ENCODE measurements at places on chromosomes 4 and X.

DNA sequence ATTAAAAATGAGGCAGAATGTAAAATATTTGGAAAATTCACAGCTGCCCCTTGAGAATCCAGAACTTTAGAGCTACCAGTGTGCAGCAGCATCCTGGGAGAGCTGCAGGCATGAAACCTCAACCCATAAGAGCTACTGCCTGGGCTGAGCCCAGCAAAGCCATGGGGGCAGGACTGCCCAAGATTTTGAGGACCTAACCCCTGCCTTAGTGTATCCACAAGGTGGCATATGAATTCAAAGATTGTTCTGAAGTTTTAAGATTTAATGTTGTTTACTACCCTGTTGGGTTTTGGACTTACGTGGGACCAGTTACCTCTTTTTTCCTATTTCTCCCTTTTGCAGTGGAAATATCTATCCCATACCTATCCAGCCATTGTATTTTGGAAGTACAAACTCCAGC is 26.4 kb downstream of the CASP6 start:
- no peak for DNase-seq

- no peak for DNase-seq
Observed at GRCh38 chr4:160825644-160826338, 1338.0 kb downstream of the FSTL5 start.

GRCh38 chr4:112514647-112515197 is 1.3 kb downstream of the NEUROG2 start:
- DNase-seq = no peak

- DNase-seq = no peak
Observed at GRCh38 chr4:176334066-176334465, 14.3 kb downstream of the SPCS3 start.

DNA sequence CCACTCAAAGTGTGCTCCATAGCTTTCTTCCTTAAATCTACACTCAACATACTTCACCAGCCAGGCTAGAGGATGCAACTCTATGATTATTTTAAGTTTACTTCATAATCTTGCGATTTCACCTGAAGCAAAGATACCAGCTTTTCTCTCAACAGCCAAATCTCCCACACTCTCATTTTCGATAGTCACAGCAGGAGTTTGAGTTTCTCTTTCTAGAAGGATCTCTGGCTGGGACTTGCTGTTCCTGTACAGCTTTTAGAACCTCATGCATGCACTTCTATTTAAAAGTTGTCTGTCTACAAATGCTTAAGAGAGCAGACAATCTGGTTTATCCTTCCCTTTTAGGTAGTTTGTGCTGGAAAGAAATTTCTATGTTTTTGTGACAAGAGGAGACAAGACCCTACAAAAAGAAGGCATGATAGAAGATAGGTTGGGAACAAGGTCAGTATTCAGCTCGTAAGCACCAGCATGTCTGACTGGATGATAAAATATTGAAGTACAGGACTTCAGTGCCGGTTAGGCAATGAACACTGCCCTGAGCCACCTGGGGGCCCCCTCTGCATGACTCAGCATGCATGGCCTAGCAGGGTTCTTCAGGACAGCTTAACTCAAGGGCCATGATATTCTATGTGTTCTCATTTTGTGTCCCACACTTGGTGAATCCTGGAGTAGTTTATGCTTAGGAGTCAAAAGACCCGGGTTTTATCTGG is 65.6 kb downstream of the ATXN3L start:
- DNase-seq = no peak

DNA sequence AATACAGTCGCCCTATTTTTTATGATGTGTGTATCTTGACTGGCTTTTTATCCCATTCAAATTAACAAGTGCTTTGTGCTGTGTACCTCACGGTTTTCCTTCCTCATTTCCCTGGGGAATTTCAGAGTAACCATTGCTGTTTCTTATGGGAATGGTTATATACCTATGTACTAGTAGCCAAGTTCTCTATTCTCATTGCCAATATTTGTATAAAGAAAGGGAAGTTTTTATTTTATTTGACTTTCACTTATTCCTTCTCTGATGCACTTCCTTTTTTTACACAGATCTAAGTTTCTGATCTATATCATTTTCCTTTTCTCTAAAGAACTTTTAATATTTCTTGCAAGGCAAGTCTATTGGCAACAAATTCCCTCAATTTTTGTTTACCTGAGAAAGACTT is 181.3 kb downstream of the SOWAHB start:
- no peak for DNase-seq

DNA sequence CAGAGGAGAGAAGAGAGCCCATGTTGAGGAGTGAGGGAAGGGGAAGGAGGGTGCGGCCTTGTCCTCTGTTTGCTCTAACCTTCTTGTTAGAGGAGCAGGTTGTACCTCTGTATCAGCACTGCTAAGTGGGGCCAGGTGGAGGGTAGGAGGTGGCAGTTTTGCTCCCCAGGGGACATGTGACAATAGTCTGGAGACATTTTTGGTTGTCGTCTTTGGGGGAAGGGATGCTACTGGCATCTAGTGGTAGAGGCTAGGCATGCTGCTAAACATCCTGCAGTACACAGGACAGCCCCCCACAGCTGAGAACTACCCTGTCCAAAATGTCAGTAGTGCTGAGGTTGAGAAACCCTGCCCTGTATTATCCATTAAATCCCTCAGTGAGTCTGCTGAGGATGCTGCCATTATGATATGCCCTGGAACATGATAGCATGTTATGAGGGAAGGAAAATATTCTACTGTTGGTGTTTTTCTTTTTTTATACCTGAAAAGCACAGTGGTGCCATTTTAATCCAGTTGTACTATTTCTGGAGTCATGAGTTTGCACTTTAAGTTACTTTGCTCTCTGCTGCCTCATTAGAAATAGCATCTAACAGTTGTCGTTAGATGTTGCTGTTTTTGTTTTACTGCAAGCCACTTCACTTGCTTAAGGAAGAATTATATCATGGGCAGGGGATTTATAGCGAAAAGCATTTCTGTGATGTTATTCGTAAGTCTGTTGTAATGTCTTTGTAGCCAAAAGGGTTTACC is 90.6 kb downstream of the LRP2BP start:
- DNase-seq = no peak

DNA sequence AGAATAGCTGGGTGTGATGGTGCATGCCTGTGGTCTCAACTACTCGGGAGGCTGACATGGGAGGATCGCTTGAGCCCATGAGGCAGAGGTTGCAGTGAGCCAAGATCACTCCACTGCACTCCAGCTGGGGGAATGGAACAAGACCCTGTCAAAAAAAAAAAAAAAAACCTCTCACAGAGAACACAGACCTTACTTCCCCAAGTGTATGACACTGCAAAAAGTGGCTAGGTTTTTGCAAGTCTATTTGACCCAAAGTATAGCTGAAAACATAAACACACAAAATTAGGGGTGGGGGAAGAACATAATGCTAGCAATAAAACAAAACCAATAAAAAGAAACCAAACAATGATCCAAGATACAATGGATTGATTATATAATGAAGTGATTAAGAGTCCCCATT is 6.7 kb downstream of the LAMP2 start:
- peak; percentile 22 for DNase-seq

DNA sequence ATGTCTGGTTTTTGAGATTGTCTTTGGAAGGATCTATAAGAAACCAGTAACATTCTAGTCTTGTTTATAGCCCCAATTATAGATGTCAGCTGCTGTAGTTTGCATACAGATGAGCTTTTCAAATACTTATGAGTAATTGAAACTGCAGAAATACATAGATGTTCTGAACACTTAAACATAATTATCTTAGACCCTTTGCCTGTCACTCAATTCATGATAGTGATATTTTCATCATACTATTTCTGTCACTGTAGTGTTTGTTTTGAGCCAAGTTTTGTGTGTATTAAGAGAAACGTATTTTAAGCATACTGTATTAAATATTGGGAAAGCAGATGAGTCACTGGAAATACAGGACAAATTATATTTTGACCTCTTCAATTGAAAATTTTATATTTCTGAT is 69.8 kb upstream of the SMARCA5 start:
- DNase-seq = no peak

Data from AML-193 (cell line).